CD4-positive, alpha-beta T cell treated with Interleukin-15 for 1 hour (primary cell): ENCODE measurements at places on chromosomes 7 and 10.

DNA sequence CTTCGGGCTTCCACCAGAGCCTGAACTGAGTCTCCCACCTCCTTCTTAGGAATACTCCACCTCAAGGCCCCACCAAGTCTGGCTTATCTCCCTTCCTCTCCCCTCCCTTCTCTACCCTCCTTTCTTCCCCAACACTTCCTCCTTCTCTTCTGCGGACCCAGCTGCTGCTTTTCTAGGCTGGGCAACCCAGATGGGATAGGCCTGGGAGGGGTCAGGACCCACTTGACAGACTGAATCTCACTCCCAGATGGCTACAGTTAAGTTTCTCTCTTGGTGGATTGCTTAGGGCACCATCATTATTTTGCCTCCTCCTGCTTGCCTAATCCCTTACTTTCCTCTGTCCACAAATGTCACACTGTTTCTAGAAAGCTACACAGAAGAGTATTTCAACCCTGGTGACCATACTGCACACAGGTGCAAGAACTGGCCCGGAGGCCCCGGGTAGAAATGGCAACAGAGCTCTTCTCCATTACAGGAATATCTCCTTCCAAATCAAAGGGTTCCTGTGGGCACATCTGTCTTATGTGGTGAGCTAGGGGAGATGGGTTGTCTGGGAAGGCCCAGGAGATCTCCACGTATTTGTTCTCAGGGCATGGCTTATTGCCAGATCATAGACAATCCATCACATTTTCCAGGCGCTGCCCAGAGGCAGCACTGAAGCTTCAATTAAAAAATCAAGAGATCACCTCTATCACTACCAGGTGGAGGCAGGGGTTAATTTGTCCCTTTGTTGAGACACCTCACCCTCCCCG, 5.1 kb upstream of the HOXA11 start:
- no peak for DNase-seq

- DNase-seq, result no peak
Measured at GRCh38 chr7:30502470-30503251, 2.0 kb downstream of the GGCT start.

DNA sequence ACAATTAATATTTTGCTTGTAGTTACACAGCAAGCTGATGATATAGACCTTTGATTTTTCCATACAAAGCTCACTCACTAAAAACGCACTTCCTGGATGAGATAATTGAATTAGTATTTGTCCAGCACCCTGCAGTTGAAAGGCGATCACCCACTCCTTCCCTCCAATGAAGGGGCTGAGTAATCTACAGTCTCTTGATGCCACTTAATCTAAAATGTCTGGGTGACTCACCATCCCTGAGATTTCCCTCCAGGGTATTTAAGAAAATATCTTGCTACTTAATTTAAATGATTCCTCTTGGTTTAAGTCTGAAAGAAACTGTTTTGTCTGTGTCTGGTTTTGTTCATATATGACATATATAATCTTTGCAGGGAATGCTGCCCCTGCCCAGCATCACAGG, 515.3 kb downstream of the GRID1 start:
- DNase-seq, result no peak

DNA sequence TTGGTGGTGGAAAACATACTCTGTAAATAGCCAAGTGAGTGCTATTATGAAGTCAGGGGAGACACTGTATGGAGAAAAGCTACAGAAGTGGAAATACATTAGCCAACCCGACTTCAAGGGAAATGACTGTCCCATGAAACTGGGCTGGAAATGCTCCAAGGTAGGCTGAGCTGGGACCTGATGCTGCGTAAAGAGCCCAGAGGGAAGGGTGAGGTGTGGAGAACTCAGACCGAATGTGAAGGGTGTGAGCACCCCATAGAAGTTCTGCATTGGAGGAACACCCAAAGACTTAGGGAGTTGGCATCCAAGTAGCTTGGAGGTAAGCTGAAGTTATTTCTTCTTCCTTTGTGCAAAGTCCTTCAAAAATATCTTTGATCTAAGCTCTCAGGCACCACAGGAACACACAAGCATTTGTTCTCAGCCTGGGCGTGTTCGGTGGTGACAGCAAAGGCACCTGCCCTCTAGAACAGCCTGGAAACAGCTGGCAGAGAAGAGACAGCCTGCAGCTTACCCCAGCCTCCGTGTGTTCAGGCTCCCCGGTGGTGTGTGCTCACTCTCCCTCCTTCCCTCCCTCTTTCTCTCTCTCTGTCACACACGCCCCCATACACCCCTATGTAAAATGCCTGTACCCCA, 19.1 kb upstream of the GJD4 start:
- no peak for DNase-seq

DNA sequence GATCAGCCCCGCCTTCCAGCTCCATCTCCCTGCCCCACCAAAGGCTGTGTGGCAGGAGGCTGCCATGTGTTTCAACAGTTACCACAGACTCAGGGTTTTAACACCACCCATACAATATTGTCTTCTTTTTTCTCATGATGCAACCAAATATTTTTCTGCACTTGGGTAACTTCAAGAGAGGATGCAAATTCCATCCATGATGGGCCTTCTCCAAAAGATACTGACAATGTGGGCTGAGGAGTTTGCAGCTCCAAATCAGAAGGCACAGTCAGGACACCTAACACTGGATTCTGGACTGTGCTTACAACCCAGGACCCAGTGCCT, 347.9 kb downstream of the GRID1 start:
- DNase-seq, result no peak
